ENCODE measurements at places on chromosomes 7 and 10.

DNA sequence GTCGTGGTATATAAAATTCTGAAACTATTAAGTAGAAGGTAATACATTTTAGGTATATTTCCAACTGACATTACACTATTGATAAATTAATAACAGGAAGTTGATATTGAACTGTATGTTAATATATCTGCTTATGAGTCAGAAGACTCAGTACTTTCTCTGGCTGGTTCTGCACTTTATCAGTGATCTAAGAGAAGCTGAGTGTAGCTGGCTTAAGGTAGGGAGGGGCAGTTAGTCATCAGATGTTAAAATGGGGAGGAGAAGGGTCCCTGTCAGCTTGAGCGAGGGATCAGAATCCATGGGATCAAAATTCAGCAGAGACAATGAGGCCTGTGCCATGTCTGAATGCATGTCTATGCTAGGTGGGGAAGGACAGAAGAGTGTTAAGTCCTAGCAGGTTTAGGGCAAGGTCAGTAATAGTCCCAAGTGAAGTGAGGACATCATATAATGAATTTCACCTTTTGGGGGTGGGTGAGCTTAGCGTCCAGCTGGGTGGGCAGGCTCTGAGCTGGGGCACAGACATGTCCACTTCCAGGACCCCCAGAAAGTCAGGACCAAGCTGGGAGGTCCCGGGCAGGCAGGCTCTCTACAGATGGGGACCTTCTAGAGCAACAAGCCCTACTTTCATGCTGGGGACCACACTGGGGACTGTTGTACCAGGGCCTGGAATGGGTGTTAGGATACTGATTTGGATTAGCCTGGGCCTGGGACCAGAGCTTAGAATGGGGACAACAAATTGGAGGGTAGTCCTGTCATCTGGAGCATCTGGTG lies 82.9 kb downstream of the WDFY4 start:
- DNase-seq: no peak

- peak; percentile 86 for DNase-seq
Measured at GRCh38 chr7:98420966-98421612, 20.2 kb upstream of the BAIAP2L1 start.

- no peak for DNase-seq
Measured at GRCh38 chr7:99615989-99616358, 772 bp upstream of the ZSCAN25 start.

DNA sequence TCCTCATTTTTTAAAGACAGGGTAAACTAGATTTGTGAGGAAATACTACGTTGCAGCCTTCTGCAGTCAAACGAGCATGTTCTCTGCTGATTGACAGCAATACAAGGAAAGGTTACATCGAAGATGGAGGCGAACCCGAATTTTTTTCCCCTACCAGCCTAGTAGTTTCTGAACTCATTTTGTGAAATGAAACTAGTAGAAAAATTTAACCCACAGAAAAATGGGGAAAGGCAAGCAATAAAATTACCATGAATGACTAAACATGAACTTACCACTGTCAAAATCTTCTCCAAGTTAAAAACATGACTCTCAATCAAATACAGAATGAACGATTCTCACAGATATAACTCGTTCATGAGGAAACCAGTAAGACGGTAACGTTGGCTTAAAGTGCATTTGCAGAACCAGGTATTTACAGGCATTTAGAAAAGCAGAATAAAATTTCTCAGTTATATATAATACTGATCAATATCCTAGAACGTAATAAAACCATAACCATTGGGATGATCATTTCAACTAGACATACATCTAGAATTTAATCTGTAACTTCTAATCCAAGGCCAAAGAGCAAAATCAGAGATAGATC lies 73.9 kb downstream of the CELF2 start:
- no peak for DNase-seq

GRCh38 chr7:105691680-105692564 lies 110.6 kb upstream of the EFCAB10 start:
- peak; percentile 43 for DNase-seq
